ENCODE measurements at places on chromosomes 5 and 9.

- DNase-seq: no peak
Observed at GRCh38 chr5:168273056-168273980, 18.1 kb upstream of the WWC1 start.

DNA sequence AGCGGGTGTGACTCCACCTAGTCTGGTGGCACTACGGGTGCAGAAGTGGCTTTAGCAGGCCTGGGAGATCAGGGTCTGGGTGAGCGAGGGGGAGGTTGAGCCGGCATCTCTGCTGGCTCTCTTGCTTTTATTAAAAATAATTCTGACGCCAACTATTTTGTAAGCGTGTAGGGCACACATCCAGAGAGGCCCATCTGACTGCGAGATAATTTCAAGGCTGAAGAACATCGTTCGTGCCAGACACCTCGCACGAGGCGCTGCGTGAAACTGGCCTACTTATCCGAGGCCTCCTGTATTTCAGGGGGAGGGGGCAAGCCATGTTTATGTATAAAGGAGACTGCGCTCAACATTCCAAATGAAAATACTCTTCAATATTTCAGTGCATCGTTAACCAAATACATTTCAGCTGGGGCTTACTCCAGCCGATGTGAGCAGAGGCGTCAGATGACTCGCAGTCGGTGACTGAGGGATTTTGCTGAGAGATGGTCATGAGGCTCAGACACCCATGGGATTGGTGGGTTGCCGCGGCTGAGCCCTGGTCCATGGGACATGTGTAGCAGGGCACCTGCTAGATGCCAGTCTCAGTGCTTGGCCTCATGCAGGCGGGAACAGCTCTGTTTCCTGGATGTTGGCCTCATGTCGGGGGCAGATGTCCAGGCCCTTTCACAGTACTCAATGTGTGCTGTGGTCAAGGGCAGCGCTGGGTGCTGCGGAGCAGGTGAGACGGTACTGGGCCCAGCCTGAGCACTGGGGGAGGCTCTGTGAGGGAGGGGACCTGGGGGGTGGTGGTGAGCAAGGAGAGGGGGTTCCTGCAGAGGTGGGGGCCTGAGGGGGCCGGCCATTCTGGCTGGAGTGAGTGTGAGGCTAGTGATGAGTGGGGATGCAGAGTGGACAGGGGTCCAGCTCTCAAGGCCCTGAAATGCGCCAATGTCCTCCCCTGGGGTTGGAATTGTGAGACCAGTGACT is 201.5 kb downstream of the DAB2IP start:
- no peak for DNase-seq

DNA sequence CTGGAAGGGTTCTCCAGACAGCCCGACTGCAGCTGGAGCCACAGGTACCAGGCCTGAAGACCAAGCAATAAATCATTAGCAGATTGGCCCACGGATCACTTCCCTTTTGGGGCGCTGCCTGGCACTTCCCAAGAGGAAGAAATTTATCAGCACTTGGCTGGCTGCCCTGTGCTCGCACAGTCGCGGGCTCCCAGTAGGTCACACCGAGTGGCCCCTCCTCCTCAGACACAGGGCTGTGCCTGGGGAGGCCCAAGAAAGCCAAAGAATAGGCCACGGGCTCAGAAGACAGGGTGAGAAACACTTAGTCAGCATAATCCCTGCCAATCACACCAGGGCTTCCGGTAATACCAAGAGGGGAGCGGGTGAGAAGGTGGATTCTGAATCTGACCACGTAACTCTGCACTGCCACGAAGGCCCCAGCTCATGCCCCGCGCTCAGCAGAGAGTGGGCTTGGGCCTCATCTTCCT is 115.7 kb upstream of the MSX2 start:
- no peak for DNase-seq

GRCh38 chr9:116435706-116436105 is 251.4 kb upstream of the TRIM32 start:
- DNase-seq: no peak

DNA sequence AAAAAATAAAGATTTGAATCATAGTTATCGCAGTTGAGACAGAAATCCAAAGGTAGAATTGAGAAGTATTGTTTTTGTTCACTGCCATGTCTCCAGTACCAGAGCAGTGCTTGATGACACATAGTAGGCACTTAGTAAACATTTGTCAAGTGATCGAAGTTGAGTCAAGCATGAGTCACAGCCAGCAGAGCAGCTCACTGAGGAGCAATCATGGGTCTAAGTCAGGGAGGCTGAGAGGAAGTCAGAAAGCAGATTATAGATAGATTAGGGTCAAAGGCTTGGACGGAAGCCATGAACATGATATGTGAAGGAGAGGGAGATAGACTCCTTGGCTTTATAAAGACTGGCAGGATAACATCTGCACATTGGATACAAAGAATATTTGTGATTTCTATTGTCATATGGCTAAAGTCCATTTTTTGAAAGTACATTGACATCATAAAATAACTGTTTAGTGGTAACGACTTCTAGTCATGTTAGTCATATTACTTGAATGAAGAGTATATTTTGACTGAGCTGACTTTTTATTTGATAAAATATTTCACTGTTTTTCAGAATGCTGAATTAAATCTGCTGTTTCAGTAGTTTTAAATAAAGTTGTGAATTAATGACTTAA is 168.5 kb downstream of the RAB3C start:
- DNase-seq: no peak

DNA sequence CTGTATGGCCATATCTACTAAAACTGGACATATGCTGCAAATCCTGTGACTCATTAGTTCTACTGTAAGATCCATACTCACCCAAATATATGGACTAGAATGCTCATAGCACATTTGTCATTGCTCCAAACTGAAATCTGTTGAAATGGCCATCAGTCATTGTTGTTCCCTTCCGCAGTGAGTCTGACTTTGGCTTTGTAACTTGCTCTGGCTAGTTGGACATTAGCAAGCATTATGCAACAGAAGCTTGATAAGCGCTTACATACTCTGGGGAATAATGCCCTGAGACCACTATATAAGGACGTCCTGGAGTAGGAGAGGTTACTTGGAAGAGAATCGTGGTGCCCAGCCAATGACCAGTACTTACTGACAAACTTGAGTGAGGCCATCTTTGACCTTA is 9.0 kb downstream of the KIAA1958 start:
- DNase-seq: no peak

DNA sequence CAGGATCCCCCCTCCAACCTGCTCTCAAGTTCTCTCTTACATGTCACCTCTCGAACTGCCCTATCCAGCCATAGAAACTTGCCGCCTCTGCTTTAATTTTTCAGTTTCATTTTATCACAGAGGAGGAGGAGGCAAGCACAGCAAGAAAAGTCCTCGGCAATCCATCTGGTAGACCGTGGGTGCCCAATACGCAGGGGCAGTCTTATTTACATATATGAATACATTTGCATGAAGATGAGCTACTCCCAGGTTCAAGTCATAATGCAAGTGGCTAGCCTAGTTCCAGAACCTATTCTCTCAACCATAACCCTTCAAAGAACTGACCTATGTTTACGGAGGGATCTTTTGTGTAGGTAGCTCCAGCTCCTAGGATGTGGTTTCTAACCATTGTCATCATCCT is 223.2 kb upstream of the PANK3 start:
- DNase-seq: no peak

GRCh38 chr9:135030566-135031226 is 56.8 kb upstream of the OLFM1 start:
- DNase-seq: no peak

DNA sequence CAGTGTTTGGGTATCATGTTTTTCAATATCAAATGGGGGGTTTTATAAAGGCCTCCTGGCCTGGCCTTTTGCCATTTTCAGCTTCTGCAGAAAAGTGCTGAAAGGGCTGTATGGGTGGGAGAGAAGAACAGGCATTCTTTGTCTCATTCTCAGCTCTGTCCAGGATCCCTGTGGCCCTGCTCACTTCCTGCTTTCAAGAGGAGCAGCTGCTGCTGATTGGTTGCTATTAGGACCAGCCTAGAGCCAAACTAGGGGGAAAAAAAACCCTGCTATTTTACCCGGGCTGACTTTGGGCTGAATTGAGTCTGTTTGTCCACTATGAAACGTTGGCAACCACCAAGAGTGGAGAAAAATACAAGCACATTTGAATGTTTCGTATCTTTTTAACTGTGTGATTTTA is 117.1 kb downstream of the CMYA5 start:
- DNase-seq: no peak

GRCh38 chr5:1132570-1132969 is 20.7 kb upstream of the SLC12A7 start:
- no peak for DNase-seq

- no peak for DNase-seq
Observed at GRCh38 chr5:127957701-127958239, 125.8 kb upstream of the SLC12A2 start.

DNA sequence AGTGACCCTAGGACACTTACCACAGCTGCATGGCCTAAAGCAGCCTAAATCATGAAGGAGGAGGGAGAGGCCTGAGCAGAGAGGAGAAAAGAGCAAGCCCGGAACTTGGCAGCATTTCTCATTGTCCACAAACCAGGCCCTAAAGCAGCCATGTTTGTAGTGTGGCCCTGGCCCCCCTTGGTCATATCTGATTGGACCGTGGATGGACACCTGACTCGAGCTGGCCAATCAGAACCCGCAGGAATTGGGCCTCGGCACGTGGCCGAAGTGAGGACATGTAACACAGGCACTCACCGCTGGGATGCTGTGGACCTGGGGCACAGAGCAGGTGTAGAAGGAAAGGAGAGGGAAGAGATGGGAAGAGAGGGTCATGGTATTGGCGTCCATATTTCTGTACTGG is 56.9 kb downstream of the ASS1 start:
- DNase-seq: no peak

GRCh38 chr9:27108981-27109541 is at the start of gene TEK:
TEK (plus strand) TSS chr9:27109225; CDS start chr9:27109591, 366 bp downstream.
- DNase-seq: no peak

DNA sequence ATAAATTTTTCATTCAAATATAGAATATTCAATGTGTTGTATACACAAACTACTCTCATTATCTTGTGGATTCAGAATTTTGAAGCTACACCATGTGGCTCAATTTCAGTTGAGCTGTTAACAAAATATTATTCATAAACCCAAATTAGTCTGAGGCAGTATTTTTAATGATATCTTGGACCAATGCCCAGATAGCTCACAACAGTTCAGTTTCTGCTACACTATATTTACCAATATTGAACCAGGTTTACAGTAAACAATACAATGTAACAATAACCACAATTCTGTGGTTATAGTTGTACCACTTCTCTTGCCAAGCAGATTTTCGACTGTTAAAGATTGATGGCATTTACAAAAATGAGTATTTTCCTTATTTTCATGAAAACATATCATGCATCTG is 99.9 kb downstream of the SSBP2 start:
- no peak for DNase-seq

DNA sequence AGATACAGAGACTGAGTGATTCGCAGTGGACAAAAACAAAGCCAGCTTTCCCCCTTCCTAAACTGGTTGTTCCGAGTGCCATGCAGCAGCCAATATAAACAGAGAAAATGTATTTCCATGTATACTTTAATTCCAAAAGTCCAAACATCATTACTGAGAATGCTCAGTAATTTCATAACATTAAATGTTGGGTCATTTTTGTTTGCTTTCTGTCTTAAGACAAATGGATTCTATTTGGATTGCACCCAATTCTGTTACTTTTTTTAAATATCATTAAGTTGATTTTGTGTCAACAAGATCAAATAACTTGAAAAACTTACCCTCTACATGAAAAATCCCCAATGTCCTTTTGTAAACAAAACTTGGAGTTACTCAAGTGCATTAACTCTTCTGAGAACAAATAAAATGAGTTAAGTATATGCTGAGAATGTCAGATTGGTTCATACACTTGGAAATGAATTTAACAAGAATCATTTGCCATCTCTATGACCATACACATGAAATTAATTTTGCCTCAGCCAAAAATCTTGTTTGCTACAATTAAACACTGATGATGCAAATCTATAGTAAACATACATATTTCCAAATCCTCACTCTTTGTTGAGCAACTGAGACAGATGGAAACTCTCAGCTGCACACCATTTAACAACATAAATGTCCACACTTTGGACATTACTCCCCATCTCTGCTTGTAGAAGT is 19.4 kb downstream of the LURAP1L start:
- no peak for DNase-seq

DNA sequence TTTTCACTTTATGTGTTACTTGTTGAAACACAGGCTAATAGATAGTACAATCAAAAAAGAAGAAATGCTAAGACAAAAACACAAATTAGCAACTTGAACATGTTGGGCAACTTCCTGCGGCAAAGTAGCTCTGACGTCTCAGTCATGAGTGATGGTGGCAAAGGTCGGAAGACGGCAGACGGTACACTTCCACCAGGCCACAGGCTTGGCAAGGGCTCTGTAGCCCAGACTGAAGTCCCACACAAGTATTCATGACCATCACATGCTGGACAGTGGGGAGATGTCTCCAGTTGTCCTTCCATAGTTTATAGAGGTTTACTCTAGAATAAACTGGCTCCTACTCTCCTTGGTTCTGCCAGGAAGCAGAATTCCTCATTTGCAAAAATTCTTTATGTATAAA is 831.3 kb downstream of the MTRR start:
- no peak for DNase-seq

DNA sequence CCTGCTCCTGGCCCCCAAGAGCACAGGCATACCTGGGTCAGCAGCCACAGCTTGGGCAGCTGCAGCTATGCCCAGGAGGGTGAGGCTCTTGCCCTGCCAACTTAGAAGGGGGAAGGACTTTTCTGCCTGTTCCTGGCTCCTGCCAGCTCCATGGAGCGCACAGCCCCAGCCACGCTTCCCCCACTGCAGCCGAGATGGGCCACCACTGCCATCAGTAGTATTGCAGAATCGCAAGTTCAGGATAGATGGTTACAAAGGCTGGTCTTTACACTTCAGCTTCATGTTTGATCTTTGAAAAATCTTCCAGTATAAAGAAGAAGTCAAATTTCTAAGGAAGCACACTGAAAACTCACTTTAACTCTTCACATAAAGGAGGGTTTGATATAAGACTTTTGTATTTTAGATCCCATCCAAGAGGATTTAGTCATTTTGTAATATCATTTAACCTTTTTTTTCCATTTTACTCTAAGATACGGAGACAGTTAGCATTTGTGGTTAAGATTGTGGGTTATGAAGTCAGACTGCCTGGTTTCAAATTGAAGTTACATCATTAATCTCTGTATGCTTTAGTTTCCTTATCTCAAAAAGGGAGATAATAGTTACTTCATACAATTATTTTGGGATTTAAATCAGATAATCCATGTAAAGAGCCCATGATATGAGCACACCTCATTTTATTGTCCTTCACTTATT is 81.8 kb downstream of the NLN start:
- DNase-seq: no peak

GRCh38 chr9:131995382-131995781 is 84.3 kb downstream of the MED27 start:
- DNase-seq: no peak

DNA sequence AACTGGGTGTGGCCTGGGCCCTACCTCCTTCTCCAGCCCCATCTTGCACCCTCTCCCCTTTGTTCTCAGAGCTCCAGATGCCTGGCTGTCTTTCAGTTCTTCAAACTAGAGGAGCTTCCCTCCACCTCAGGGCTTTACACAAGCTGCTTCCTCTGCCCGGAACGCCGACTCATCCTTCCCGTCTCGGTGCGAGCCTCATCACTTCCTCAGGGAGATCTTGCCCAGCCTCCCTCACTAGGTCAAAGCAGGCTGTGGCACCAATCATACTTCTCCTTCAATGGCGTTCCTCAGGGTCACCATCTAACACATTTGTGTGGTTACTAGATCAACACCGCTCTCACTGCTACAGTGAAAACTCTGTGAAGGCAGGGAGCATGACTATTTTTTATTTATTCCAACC is 56.2 kb upstream of the ZSWIM6 start:
- no peak for DNase-seq

- no peak for DNase-seq
Observed at GRCh38 chr5:14737291-14737690, 72.8 kb downstream of the OTULIN start.

Measured in GM06990 (cell line).